ENCODE measurements at places on chromosomes 2 and 18.

GRCh38 chr2:123906361-123906760 is 118.7 kb upstream of the CNTNAP5 start:
- DNase-seq = no peak

GRCh38 chr18:49994410-49994809 is 181.1 kb upstream of the ACAA2 start:
- no peak for DNase-seq

DNA sequence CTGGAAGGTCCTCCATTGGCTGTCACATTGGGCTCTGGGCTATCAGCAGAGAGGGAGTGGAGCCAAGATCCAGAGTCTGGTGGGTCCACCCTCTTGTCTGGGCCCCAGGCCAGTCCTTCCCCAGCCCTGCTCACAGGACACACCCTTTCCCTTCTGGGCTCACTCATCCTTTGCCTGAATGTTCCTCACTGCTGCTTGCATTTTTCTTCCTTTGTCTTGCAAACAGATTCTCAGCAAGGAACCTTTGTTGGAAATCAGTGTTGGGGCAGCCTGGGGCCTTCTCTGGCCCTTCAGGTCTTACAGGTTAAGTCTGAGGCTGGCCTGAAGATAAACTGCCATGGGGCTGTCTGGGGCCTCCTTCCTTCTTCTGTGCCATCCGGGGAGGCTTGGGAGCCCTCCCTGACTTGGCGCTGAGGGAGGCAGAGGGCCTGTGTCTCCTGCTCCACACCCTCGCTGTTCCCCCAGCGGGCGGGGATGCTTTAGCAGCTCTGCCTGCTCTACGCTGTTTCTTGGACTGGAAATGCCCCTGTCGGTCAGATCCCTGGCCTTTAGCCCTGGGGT is 11.5 kb upstream of the CELF4 start:
- DNase-seq = no peak

GRCh38 chr2:86436328-86436727 is 4.8 kb upstream of the KDM3A start:
- no peak for DNase-seq

- DNase-seq = no peak
Observed at GRCh38 chr2:196427986-196428634, 211.4 kb upstream of the CCDC150 start.

DNA sequence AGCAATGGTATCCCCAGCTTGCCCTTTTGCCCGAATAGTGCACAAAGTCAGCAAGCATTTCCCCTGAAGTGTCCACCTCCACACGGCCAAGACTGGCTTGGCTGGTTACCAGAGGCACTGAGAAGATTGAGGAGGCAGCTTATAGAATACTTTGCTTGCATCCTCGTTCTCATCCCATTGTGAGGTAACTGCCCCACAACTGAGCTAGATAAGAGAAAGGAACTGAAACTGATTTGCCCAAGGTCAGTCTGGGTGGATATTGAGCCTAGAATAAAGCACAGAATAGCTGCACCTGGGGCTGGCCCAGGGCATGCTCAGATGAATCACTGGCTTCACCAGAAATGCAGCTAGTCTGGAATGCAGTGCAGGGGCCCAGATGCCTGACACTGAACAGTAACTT is 32.7 kb upstream of the MAP4K3 start:
- no peak for DNase-seq

DNA sequence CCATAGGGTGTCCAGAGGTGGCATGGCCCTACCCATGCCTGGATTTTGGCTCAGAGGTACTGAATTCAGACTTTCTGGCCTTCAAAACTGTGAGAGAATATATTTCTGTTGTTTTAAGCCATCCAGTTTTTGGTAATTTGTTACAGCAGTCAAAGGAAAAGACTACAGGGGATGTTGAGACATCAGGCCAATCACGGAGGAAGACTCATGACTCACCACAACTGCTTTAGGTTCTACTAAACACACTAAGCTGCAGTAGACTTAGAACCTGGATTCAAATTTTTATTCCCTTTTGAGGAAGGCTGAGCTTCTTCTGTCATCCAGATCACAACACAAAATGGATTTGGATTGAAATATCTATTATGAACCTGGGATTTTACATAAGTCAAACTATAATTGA is 12.0 kb upstream of the C2orf66 start:
- DNase-seq = no peak

- DNase-seq = no peak
Observed at GRCh38 chr2:97645112-97645694, 659 bp upstream of the COX5B start.

- peak; percentile 85 for DNase-seq
Observed at GRCh38 chr18:62526098-62527025, 3.5 kb downstream of the ZCCHC2 start.

DNA sequence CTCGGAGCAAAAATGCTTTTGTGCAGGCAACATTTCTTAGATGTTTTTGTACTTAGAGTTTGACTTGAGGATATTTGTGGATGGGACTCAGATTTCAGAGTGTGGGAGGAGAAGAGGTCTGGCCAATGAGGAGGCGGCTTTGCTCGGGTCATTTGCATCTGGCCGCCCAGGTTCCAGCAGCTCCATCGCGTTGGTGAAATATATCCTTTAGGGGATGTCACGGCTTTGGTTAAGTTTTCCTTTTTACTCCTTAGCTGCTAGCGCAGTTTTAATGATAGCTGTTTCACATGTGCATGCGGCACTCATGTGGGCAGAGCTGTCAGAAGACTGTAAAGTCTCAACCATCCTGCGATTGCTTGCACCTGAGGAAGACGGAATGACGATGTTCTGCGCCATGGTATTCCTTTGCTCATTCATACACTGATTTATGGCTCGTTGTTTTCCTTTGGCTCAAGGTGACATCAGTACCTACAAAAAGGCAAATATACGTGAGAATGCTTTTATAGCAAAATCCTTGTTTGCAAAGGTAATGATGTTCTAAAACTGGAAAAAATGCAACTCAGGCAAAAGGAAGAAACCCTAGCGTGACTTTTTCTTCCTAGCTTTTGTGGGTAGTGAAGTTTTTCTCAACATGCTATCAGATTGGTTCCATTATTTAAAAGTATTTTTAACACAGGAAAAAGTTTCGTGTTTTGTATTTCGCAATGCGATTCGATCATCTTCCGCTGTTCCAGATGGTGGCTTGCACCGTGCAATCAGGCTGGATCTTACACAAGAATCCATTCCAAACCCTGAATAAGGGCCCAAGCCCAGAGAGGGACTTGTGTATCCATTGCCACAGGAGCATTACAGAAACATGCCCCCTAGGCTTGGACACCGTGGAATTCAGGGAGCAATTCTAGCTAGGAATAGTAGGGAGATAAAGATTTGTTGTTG is 70.5 kb upstream of the ZNF516 start:
- no peak for DNase-seq
